ENCODE measurements at places on chromosomes 12 and 14.

- no peak for DNase-seq
These were observed 340.7 kb downstream of the SLC16A7 start for GRCh38 chr12:59936534-59936933.

GRCh38 chr14:58898655-58899316 is 261.0 kb downstream of the DACT1 start:
- no peak for DNase-seq

DNA sequence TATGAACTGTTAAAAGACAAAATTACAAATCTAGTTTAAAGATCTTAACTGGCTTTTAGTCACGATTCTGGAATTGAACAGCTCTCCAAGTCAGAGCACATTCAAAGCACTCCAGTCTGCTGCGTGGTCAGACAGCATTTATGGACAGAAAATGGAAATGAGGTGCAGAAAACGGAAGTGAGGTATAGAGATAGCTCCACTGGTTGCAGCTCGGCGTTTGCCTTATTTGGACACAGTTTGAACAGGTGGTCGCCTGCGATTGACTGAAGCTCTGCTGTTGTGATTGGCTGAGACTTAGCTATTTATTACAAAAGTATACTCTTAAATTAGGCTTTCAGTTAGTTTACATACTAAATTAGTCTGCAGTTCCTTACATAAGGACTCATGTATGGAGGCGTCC is 28.3 kb downstream of the TRIM9 start:
- DNase-seq = no peak

GRCh38 chr12:55829967-55830600 is 697 bp upstream of the DNAJC14 start:
- DNase-seq = no peak

DNA sequence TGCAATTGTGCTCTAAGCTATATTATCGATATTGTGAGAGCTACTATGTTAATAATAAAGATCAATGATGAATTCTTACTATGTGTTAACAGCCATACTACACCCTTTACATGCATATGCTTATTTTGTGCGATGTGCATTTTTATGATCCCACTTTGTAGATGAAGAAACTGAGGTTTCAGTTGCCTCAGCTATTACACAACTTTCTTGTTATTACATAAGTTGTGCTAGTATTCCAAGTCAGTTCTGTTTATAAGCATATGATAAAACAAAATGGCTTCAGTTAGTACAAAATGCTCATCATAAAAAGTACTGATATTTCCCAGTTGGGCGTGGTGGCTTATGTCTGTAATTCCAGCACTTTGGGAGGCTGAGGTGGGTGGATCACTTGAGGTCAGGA is 471.5 kb upstream of the DCN start:
- DNase-seq = no peak

GRCh38 chr14:70893062-70893845 is 14.0 kb upstream of the PCNX1 start:
- DNase-seq = no peak

GRCh38 chr12:100445081-100445481 is 28.6 kb upstream of the NR1H4 start:
- DNase-seq = no peak

GRCh38 chr12:92394895-92395294 is 249.2 kb upstream of the BTG1 start:
- DNase-seq = no peak

- no peak for DNase-seq
These were observed at the start of gene B3GNT4 for GRCh38 chr12:122203301-122204166. Gene B3GNT4 (plus strand): TSS chr12:122203709. CDS start chr12:122204619, 910 bp downstream.

DNA sequence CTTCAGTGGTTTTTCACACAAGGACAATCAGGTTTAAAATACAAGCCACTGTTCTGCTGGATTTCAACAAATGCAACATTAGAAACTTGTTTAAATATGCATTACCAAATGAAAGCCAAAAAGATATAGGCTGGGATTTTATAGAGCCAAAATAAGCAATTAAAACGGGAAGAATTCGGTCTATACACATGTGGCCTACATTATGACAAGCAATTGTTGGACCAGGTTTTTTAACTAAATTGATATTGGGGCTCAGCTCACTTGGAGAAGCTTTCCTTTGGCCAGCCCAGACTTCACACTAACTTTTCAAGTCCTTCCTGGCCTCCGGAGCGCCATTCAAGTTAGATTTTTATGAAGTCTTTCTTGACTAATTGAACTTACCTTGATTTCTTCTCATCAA is 16.9 kb upstream of the PDE3A start:
- DNase-seq = no peak

GRCh38 chr12:12784911-12785814 is at the start of gene APOLD1:
Gene APOLD1 (plus strand): TSS chr12:12785659. CDS start chr12:12785692, 33 bp downstream.
- no peak for DNase-seq

Measured in chondrocyte (in vitro differentiated cells).